Left lobe of liver (tissue), 2 donors: ENCODE measurements at places on chromosomes 2 and 18. TPM values are rescaled to one million over a fixed set of nuclear protein-coding genes. Genes with fewer than 3 reads are reported as not detected.

AP1S3 gene
- total RNA-seq, result 1.3 TPM

MGAT4A gene
- 6.9 TPM for total RNA-seq

CLEC4F gene
- total RNA-seq, result not detected

HOXD12 gene
- not detected for total RNA-seq

CPS1 gene
- total RNA-seq, result 1,770 TPM

FKBP7 gene
- total RNA-seq, result 3.4 TPM

SERPINB10 gene
- not detected for total RNA-seq
